ENCODE measurements at places on chromosomes 6 and 20.

DNA sequence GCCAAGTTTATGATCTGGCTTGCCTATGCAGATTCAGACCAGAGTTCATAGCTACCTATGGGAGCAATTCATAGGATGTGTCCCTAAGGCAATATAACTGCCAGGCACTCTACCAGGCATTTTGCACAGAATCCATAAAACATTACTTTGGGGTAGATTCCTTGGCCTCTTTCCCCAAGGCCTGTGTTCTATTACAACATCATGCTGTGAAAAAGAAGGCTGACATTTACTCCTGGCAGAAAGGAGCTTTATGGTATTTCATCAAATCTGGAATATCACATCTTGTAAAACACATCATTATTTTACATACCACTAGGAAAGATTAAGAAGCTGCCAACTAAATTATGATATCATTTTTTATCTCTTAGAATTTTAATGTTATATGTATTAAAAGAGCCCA lies 287.0 kb upstream of the MARCKS start:
- no peak for DNase-seq

DNA sequence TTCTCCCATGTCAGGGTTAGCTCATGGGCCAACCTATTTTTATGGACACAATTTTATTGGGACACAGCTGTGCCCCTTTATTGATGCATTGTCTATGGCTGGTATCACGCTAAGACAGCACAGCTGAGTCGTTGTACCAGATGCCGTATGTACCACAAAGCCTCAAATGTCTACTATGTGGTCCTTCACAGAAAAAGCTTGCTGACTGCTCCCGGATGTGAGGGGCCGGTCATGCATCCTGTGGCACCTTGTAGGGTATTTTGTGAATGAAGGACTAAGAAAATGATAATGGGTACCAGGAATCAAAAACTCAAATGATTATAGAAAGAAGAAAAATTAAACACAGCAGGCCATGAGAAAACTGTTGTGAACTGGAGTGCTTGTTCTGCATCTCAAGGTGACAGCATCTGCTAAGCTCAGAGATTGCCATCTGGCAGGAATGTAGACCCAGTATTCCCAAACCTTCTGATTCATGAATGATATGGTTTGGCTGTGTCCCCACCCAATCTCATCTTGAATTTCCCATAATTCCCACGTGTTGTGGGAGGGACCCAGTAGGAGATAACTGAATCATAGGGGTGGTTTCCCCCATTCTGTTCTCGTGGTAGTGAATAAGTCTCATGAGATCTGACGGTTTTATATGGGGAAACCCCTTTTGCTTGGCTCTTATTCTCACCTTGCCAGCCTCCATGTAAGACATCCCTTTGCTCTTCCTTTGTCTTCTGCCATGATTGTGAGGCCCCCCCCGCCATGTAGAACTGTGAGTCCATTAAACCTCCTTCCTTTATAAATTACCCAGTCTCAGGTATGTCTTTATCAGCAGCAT lies 248.5 kb downstream of the TSHZ2 start:
- no peak for DNase-seq

DNA sequence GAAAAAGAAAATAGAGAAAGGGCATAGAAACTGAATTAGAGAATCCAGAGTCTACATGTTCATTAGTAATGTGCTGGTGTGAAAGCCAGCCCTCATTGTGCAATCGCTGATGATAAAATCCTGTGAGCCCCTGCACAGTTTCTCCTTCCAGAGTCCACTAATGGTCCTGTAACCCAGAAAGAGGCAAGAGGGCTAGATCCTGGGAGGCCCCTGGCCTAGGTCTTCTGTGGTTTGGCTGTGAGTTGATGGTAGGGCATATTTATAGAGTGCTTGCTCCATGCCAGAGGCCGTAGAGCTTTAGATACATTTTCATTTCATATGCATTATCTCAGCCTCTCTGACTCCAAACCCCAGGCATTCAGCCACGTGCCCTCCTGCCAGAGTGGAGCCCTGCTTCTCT lies 94.9 kb upstream of the MTHFD1L start:
- DNase-seq, result no peak

DNA sequence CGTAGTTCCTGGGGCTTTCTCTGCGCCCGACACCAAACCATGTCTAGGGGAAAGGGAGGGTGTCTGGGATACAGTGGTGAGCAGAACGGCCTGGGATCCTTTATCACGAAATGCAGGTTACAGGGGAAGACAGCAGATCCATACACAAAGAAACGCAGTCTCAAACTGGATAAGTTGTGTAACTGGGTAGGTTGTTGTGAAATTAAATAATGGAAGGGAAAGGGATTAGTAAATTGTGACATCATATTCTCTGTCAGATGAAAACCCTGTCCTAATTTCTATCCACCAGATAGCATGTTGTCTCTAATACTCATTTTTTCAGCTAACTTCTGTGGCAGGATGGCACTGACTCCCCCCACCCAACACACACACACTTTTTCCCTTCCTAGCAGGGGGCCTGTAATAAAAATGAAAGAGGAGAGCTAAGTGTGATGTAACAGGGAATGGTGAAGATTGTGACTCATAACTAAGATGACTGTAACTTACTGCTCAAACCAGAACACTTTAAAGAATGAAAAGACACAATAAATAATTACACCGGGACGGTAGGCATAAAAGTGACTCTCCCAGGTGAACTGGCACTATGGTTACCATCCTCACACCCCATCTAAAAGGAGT lies 769 bp upstream of the TRPC4AP start:
- DNase-seq, result no peak

DNA sequence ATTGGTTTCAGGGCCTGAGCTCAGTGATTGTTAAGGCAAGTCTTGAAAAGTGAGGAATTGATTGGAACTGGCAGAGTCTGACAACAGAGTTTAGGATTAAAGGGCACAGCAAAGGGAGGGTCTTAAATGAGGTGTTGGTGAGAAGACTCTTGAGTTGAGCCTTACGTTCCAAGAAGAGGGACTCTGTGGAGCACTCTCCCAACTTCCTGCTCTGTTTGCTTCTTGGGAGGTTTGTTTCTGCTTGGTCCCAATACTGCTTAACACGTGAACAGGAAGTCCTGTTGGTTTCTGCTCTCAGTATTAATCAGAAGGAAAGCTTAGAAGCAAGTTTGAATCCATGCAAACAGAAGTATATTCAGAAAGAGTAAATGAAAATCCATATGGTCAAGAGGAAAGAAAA lies 15.6 kb upstream of the SYNDIG1 start:
- DNase-seq, result no peak

DNA sequence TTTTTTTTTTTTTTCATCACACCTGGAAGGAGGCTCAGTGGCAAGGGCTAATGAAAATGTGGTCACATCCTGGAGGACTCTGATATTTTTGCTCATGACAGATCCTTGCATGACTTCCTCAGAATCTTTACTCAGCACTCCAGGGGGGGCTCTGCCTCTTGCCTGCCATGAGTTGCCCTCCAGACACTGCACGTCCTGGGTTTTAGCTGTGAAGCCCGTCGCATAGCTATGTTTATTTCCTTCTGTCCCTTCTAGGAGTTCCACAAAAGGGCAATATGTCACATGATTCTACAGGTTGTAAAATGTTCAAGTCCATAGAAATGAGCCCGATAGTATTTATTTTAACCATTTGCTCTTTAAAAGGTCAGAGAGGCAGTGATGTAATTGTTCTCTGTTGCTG lies 18.2 kb downstream of the MAS1 start:
- DNase-seq, result no peak

DNA sequence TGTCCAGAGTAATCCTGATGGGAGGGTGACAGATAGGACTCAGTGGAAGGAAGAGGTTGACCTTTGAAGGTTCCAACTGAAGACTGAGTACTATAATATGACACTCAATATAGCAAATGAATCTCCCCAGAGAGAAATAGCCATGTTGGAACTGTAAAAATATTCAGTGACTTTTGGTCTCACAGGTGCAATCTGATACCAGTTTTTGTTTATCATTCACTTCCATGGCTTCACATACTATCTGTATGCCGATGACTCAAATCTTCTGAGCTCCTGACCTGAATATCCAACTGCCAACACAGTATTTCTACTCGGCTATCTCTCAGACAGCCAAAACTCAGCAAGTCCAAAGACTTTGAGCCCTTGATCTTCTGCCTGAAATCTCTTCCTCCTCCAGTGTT lies 21.8 kb upstream of the PKHD1 start:
- no peak for DNase-seq

DNA sequence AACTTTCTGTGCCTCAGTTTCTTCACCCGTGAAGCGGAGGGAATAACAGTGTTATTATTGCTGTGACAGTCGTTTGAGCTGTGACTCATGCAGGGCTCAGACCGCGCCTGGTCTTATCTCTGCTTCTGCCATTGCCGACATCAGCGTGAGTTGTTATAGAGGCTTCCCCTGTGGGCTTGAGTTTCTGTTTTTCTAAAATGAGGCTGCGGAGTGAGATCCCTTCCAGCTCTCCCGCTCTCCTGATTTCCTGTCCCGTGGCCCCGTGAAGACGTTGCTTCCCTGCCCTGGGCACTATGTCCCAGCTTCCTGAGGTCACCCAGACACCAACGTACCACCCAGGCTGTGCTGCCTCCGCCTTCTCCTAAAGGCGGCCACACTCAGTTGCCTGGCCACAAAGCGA lies 278.5 kb downstream of the BMP7 start:
- no peak for DNase-seq

- no peak for DNase-seq
These were observed 614.0 kb upstream of the EYS start for GRCh38 chr6:66321017-66321416.

- no peak for DNase-seq
These were observed 3.7 kb upstream of the MMP9 start for GRCh38 chr20:46004889-46005473.

DNA sequence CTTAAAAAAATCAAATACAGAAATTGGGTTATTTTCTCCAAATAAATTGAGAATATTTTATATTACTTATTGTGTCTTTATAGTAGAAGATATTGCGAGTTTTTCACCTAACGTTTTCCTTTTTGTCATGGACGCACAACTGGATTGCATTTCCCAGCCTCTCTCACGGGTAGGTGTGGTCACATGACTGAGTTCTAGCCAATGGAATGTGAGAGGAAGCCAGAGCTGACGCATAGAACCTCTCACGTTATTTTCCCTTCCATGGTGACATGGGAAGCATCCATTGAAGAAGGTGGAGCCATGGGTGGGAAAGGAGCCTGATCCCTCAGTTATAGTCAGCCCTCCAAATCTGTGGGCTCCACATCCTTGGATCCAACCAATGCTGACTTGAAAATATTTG lies 155.9 kb upstream of the UST start:
- DNase-seq, result no peak

- no peak for DNase-seq
These were observed 370.6 kb upstream of the FLRT3 start for GRCh38 chr20:14707865-14708596.

DNA sequence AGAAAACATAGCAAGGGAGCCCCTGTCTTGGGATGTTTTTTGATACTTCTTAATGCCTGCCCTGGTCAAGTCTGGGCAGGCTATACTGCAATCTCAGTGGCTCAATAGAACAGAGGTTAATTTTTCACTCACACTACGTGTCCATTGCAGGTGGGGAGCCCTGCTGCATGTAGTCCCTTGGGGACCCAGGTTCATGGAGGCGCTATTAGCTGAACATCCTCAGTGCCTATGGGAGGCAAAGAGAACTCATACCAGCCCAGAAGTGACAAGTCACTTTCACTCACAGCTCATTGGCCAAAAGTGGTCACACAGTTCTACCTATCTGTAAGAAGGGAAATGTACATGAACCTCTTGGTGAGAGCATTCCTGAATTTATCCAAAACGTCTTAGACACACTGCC lies 23.2 kb downstream of the CGA start:
- no peak for DNase-seq

GRCh38 chr20:38304845-38305447 lies 990 bp downstream of the BPI start:
- DNase-seq, result no peak

GRCh38 chr20:37538003-37538402 lies 10.3 kb upstream of the BLCAP start:
- DNase-seq, result no peak

DNA sequence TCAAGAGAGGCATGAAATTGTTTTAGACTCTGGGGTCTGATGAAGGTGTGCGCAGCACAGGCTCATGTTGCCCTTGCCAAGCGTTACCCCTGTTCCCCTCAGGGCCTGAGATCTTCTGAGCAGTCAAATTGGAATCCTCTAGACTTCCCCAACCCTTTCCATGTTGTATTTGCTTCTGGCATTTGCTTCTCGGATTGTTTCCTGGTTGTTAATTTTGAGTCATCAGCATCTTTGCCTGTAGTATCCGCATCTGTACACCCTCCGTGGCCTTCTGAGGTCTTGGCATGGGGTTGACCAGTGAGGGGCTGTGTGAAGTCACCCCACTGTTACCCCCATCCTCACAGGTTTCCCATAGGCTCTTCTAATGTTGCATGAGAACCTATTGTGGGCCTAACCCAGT lies 40.9 kb downstream of the SLC24A3 start:
- no peak for DNase-seq

DNA sequence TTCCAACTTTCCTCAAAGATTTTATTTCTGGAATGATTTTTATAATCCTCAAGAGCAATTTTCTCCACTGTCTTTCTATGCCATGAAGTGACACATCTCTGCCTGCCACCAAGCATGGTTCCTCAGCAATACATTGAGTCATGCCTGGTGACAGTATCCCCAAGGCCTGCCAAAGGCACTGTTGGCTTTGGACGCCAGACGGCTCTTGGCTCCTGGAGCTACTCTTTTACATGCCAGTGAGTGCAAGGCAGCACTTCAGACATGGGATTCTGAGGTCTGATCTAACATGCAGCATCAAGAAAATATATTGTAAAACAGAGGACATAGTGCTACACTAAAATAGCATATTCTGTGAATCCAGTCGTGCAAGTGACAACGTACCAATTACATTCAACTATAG lies 20.1 kb upstream of the PLEKHG1 start:
- no peak for DNase-seq

Data from SHP77 (cell line).